ENCODE measurements at places on chromosomes 12 and 14.

- no peak for DNase-seq
Measured at GRCh38 chr12:111673503-111673902, 12.3 kb downstream of the BRAP start.

- DNase-seq = no peak
Measured at GRCh38 chr14:104889375-104889757, 24.3 kb downstream of the CEP170B start.

GRCh38 chr12:88925454-88925853 lies 345.2 kb upstream of the KITLG start:
- DNase-seq = no peak

DNA sequence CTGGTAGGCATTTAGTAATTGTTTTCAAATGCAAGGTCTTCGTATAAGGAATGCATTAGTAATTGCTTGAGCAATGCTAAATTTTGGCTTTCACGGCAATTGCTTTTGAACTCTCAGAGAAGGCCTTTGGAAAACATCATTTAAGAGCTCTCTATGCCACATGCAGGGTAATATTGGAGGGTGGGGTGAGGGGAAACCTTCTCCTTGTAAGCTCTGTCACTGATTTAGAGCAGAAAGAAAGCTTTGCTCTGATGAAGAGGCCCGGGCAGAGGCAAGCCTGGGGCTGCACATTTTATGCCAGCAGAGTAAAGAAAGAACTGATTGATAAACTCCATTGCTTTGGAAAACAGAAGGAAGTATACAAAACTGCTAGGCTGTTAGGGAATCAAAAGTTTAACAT lies 70.9 kb downstream of the TRIM9 start:
- DNase-seq = no peak

GRCh38 chr14:67285876-67286452 lies 44.7 kb downstream of the PALS1 start:
- DNase-seq = peak; percentile 9

DNA sequence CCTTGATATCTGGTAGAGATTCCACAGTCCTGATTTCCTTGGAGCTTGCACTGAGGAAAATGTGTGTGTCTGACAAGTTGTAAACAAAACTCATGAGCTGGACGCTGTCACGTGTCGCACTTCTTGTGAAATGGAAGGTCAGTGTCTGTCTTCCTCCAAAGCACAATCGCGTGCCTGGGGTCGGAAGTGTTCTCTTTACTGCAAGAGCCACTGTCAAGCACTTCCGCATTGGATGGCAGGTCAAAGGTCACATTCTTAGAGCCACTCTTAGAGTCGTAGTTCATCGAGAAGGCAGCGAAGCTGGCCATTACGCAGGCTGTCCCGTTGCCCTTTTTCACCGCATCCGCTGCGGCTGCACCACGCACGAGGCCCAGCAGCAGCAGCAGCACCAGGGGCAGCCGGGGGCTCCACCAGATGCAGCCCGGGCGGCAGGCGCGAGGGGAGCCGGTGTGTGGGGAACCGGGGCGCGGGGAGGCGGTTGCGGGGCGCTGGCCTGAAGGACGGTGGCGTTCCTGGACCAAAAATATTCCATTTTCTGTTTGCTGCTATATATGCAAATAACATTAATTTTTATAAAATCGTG lies 45.0 kb downstream of the LRTM2 start:
- no peak for DNase-seq

DNA sequence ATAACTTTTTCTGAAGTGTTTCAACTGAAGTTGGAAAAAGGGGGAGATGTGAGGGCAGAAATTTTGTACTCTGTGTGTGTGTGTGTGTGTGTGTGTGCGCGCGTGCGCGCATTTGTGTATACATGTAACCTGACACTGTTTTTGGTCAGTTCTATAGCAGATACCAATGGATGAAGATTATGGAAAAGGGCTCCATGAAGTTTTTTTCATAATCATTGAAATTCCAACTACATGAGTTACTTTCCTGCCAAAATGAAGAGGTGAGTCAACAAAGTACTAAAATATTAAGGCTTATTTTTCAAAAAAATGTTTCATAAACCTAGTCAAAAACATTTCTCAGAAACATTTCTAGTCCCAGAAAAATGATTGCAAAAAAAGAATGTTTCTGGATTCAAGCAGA lies 25.7 kb upstream of the CERS5 start:
- no peak for DNase-seq

- no peak for DNase-seq
Measured at GRCh38 chr12:124829008-124829707, 34.5 kb downstream of the SCARB1 start.

GRCh38 chr12:98149270-98149669 lies 366.1 kb upstream of the TMPO start:
- DNase-seq = peak; percentile 53

DNA sequence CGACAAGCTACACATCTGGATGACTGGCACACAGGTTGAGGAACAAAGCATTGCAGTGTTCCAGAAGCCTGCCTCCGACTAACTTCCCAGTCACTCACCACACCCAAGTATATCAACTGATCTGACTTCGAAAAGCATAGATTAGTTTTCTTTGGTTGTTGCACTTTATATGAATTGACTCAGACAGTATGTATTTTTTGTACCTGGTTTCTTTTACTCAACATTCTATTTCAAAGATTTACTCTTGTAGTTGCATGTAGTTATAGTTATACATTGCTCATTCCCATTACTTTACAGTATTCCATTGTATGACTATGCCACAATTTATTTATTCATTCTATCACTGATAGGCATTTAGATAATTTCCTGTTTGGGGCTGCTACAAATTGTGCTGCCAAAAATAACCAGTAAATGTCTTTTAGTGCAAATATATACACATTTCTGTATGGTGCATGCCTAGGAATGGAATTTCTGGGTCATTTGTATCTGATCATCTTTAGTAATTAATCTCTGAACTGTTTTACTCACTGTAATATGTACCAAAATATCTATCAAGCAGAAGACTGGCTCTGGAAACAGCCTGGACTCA lies 17.8 kb downstream of the PLCZ1 start:
- no peak for DNase-seq

DNA sequence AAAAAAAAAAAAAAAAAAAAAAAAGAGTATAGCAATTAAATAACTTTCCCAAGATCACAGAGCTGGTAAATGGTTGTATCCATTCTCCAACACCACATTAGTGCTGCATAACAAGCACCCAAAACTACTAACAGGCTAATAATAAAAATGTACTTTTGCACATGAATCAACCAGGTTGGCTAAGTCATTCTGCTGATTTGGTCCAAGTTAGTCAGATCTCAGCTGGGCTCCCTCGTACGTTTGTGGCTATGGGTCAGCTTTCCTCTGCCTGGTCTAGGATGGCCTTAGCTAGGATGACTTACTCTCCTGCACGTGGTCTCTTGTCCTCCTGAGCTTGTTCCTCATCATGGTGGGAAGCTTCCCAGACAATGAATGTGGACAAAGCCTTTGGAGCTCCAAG lies 7.9 kb upstream of the PLEKHG6 start:
- DNase-seq = no peak

DNA sequence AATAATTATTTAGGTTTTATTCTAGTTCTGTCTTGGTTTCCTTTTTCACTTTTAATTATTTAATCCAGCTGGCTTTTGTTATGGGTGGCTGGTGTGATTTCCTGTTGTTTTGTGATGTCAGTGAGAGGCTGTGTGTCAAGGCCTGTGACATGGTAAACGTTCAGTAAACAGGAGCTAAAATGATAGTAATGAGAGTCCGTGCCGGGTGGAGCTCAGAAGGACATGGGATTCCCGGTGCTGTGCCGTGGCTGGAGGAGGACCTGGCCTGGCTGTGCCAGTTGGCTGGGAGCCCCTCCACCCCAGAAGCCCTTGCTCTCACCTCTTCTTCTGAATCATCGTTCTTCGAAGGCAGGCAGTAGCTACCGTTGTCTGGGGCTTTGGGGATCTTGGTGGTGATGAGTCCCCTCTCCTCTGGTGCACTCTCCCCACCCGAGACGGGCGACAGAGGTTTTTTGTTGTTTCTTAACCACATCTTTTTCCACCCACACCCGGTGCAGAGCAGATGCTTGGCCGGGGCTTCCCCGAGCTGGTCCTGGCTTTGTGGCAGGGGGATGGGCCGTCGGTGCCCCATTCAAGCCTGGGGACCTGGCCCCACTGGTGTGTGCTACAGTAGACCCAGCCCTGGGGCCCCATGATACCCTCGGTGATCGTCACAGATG lies 29.1 kb downstream of the SH2B3 start:
- peak; percentile 72 for DNase-seq

- DNase-seq = no peak
Measured at GRCh38 chr12:113120670-113121370, 14.7 kb downstream of the RASAL1 start.
